ENCODE measurements at places on chromosomes 11 and 22.

- no peak for DNase-seq
Measured at GRCh38 chr22:43272869-43273318, 70.3 kb downstream of the SCUBE1 start.

DNA sequence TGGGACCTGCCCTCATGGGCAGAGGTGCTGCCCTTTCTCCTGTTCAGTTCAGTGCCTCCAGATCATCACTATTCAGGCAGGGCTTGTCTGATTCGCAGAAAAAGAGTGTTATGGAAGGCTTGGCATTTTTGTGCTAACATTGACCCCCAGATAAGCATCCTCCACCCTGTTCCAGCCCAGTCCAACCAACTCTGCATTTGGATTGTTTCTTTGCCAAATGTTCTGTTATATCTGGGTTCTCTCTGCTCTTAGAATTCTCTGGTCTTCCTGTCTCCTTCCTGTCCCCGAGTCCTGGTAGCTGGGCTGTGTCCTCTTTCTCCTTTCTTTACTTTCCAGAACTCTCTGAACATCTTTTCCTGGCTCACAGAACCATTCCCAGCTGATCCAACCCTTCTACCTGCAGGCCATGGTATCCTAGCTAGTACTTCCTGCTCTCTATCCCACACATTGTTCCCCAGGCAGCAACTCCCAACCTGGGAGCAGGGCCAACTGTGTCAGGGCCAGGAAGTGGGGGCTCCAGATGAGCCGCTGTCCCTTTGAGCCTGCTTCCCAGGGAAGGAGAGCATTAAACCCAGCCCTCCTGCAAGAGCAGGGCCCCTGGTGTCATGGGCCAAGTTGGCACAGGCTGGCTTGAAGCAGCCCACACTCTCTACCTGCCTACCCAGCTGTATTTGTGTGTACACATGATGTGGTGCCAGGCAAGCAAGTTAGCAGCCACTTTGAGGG lies 280.7 kb upstream of the CADM1 start:
- DNase-seq: peak; percentile 36

DNA sequence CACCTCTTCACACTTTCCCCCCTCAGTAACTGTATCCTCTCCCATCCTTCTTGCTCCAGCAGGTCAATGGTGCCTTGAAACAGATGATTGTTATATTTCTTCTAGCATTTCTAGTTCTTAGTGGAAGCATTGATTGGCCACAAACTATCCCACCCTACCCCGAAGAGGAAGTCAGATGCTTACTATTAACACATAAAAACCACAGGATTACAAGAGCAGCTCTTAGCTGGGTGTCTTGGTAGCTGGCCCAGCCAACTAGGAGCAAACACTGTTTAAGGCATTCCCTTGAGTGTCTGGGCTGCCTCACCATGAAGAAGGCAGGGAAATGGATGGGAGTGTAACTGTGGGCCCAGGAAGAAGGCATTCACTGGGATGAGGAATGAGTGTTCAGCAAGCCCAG lies 176.6 kb downstream of the GRIK4 start:
- DNase-seq: no peak

GRCh38 chr11:74442636-74443035 lies 24.7 kb downstream of the KCNE3 start:
- no peak for DNase-seq

DNA sequence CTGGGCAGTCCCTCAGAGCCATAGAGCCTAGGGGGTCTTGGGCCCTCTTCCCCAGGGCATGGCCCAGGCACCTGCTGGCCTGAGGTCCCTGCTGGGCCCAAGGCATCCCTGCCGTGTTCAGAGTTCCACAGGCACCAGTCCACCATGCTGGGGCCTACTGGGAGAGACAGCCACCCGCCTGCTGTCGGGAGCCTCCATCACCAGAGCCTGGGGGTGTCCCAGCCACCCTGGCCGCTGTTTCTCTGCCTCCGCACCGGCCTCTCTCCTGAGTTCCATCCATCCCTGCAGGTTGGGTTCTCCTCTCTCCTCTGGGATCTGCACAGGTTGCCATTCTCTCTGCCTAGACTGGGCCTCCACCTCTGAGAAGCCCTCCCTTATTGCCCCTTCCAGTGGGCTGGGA lies 68.6 kb downstream of the KCNQ1 start:
- no peak for DNase-seq

Measured in BE2C (cell line).